ENCODE measurements at places on chromosomes 7 and 10. TPM values are rescaled to one million over a fixed set of nuclear protein-coding genes. Genes with fewer than 3 reads are reported as not detected.

DNA sequence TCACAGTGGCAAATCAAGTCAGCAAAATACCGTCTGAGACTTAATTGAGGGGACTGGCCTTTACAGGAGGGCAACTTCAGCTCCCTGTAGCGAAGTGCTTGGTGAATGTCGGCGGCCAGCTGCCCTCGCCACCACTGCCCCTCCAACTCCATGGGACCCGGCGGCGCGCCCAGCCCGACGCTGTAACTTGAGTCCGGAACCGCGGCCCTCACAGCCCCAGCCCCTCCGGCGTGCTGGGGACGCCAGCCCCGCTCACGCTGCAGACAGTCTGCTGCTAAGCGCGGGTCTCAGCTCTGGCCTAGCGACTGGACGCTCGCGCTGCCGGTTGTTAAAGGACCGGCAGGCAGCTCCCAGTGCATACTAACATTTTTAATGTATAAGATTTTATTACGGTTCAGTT, 113.4 kb upstream of the NUPR2 start:
- DNase-seq: no peak

GRCh38 chr10:118276727-118277126, 65.4 kb downstream of the FAM204A start:
- DNase-seq: no peak

TMEM176A gene
- total RNA-seq: not detected

- no peak for DNase-seq
These were observed 204.7 kb downstream of the DGKI start for GRCh38 chr7:137642031-137642430.

ZNF727 gene
- not detected for total RNA-seq

- no peak for DNase-seq
These were observed 656 bp downstream of the VSTM4 start for GRCh38 chr10:49114718-49115014.

DNA sequence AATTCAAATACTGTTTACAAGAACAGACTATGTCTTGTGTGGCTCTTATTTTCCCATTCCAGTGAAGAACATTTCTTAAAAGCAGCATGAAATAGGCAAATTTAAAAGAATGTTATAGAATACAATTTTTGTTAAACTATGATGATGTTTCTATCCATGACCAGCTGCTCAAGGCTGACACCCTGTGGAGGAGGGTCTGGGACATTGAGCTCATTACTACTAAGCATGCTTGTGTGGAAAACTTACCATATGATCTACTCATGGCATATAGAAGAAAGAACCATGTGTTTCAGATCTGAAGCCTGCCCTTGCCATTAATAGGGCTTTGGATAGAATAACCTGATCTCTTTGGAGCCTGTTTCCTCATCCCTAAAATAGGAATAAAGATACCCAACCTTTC, 125.0 kb downstream of the FOXP2 start:
- no peak for DNase-seq

DNA sequence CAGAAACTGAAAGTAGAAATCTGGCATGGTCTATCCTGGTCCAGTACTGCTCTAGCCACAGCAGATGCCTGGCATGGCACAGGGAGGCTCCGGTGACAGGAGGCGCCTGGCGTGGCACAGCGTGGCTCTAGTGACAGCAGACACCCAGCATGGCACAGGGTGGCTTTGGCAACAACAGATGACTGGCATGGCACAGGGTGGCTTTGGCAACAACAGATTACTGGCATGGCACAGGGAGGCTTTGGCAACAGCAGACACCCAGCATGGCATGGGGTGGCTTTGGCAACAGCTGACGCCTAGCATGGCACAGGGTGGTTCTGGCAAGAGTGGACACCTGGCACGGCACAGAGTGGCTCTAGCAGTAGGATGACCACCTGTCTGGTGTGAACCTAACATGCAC, 480.5 kb upstream of the FOXK1 start:
- DNase-seq: no peak

DNA sequence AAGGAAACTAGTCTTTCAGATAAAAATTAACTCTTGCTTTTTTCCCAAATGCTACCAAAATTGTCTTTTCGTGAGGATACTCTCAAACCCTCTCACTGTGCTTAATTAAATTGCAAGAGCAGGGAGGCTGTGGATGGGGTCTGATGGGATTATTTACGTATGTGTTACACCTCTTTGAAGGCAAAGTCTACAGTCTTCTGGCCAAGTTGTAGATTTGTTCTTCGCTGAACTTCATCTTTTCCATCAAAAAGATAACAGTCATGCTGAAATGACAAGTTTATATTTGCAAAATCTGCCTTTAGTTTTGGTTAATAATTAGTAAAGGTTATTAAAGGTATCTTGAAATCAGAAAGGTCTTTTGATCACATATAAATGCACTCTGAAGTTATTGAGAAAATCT, 22.7 kb downstream of the A1CF start:
- no peak for DNase-seq

DNA sequence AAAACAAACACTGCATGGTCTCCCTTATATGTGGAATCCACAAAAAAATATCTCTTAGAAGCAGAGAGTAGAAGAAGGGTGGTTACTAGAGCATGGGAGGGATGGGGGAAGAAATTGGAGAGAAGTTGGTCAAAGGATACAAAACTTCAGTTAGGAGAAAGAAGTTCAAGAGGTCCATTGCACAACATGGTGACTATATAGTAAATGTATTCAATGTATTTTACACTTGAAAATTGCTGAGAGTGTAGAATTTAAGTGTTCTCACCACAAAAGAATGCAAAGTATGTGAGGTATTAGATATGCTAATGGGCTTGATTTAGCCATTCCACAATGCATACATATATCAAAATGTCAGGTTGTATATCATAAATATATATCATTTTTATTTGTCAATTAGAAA, 232.0 kb upstream of the CELF2 start:
- no peak for DNase-seq

- DNase-seq: no peak
These were observed at the start of gene CLDN15 for GRCh38 chr7:101237206-101238067. CLDN15 (minus strand) TSS chr7:101237802; CDS start chr7:101237581, 221 bp downstream.

TAF3 gene
- total RNA-seq: 18.4 TPM

DNA sequence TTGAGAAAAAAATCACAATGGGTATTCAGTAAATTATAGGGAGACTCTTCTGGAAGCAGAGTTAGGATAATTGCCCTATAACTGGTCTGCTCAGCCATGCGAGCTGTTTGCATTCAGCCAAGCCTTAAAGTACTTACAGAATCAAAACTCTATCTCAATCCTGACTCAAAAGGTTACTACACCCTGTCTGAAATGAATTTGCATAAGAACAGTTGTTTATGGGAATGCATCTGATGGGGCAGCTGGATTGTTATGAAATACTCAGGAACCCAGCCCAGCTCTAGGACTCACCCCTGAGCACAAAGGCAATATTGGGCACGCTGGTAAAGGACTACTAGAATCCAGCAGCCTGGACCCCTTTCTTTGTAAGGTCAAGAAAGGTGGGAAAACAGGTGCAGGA, 38.8 kb downstream of the AKR1B15 start:
- DNase-seq: no peak

DNA sequence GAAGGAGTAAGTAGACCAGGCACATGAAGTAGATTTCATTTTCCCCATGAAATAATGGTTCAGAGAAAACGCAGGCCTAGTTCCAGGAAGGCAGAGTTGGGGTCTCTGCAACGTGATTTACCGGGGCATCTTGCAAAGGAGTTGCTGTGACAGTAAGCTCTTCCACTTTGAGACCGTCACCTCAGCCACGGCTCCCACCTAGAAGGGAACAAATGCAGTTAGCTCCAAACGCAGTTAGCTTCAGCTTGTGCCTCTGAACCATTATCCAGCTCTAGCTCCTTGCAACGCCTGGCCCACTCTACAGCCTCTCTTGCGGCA, 7.0 kb upstream of the MYO1G start:
- no peak for DNase-seq

CHST15 gene
- 3.3 TPM for total RNA-seq

DNA sequence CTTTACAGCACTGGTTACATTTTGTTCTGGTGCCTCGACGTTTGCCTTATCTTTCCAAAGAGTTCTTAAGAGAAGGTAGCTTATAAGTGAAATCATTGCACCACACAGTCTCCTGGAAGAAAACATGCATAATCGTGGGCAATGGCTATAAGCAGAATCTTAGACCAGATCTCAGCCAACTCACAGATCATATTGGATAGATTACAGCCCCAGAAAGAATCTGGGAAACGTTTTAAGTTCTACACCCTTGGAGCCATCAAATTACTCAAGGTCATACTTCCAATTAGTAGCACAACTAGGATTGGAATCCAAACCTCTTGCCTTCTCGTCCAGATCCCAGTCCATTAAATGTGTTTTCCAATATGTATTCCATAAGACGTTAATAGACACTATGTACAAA, 8.8 kb upstream of the PDCD4 start:
- DNase-seq: no peak

GRCh38 chr7:18874880-18875279, 242.6 kb downstream of the TWIST1 start:
- no peak for DNase-seq

OPN1SW gene
- not detected for total RNA-seq

- peak; percentile 19 for DNase-seq
These were observed 23.4 kb downstream of the MAD1L1 start for GRCh38 chr7:2209146-2209960.

- DNase-seq: no peak
These were observed 1.5 kb upstream of the CALHM3 start for GRCh38 chr10:103480521-103480920.

DCLRE1A gene
- total RNA-seq: 2.9 TPM

DNA sequence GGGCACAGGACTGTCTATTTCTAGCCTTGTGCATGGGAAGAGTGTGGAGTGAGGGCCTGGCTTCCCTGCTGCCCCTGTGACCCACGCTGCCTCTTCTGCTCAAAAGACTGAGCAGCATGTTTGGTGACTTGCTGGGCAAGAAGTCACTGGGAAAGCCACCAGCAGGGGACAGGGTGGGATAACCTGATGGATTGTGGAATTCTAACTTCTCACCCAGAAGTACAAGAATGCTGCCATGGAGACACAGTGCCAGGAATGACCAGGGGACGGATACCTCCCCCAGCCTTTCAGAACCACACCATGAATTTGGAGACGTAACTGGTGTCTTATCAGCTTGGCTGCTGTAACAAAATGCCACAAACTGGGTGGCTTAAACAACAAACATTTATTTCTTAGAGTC, 28.4 kb downstream of the GALNTL5 start:
- no peak for DNase-seq

DNA sequence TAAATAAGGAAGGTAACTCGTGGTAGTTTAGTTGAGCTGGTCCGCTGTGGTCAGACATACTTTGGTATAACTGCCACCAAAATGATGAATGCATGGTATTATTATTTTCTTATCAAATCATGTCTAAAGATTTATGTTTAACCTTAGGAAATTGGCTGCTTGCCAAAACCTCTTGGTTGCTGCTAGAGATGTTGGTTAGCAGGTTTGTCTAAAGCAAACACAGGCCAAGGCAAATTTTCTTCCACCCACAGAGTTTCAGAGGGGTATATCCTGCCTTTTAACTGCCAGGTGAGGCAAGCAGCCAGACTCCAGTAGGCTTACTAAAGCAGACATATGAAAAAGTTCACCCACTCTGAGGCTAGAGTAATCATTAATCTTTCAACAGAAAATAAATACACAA, 101.4 kb downstream of the SEMA3E start:
- DNase-seq: no peak

- DNase-seq: no peak
These were observed 32.3 kb downstream of the PPIF start for GRCh38 chr10:79379512-79380124.

- no peak for DNase-seq
These were observed 87.0 kb downstream of the PTPRN2 start for GRCh38 chr7:158500651-158501052.

DGKB gene
- not detected for total RNA-seq

GIMAP8 gene
- total RNA-seq: 12.0 TPM

DNA sequence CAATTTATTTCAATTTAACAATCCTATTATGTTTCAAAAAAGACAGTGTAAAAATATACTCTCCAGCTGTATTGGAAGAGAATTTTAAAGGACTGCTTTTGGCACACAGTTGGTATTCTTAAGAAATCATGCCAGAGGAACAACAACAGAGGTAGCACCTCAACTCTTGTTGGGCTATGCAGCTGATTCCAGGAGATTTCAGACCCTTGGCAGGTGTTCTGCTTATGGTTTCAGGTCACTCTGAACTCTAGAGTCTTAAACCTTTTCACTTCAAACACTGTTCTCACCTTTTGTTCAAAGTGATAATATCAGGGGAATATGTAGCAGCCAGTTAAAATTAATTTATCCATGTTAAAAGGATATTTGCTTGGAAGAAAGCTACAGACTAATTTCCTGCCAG, 160.1 kb downstream of the PFKFB3 start:
- DNase-seq: no peak

AGMO gene
- not detected for total RNA-seq

- DNase-seq: no peak
These were observed 525 bp downstream of the UBE2D4 start for GRCh38 chr7:43926798-43927123.

SEMA3C gene
- 0.26 TPM for total RNA-seq

DNA sequence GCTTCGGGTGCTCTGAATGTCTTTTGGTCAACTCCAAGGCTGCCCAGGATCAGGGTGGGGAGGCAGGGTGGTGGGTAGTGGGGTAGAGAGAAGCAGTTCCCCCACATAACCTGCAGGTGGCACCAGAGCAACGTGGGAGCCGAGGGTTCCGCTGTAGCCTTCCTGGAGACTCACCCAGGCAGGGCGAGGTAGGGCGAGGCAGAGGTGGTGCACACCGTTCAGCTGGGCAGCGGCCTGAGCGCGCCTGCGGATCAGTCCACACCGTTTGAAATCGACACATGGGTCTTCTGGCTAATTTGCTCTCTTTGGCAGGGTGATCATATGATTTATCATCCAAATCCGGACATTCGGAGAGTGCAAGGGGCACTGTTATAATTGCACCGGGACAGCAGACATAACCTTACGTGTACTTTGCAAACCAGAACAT, 41.4 kb upstream of the MAP3K8 start:
- DNase-seq: peak; percentile 49

SEPTIN14 gene
- total RNA-seq: not detected

DNA sequence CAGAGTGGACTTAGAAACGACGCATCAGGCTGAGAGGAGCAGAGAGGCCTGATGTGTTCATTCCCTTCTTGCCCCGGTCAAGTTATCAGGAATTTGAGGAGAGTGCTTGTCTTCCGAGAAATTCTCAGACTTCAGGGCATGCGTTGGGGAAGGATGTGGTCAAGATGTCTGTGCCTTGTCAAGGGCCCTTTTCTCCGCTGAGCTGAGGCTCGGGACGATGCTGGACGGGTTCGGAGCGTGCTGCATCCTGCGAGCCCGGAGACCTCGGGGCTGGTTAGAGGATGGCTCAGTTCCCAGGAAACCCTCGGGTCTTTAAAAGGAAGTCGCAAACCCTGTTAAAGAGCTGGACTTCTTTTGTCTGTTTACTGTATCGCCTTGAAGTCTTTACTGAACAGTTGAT, 325.4 kb downstream of the ADARB2 start:
- DNase-seq: no peak

DNA sequence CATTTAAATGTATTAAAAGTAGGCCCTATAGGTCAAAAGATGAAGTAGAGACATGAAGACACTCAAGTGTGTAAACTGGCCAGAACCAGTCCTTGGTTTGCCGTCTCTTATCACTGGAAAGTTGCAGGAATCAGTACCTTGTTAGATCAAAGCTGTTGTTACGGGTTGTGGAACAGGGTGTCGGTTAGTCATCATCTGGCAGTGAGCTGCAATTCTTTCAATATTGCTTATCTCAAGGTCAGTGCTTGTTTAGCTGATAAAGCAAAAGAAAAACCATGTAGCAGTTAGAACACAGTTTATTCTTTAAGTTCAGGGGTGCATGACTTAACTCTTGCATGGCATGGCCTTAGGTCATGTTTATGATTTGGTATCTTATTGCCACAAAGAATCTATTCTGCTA, 10.0 kb upstream of the SLC13A1 start:
- no peak for DNase-seq

FZD8 gene
- total RNA-seq: 2.0 TPM
